Transverse colon (tissue), 4 donors: ENCODE measurements at places on chromosomes 5 and 9.

DNA sequence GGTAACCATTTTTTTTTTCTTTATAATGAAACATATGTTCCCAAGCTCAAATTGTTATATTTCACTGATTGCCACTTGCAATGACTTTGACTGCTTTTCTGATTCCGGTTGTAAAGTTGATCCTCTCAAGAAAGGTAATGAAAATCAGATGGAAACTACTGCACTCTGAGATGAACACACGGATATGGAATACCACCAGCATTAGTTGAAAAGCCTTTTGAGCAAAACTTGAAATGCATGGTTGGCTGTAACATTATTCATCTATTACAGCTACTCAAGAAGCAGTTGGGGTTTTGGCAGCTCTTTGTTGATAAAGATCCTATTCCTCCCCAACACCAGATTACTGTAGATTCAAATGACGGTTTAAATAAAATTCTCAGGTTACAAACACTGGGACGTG lies 591.6 kb upstream of the DMAC1 start:
- no peak for DNase-seq

- DNase-seq: no peak
These were observed 171.8 kb upstream of the PCSK5 start for GRCh38 chr9:75718677-75719076.

- no peak for DNase-seq
These were observed 62.7 kb downstream of the MEGF10 start for GRCh38 chr5:127353327-127353726.

GRCh38 chr9:16325966-16326365 lies 544.5 kb downstream of the BNC2 start:
- no peak for DNase-seq
